Naive thymus-derived CD8-positive, alpha-beta T cell (primary cell): ENCODE measurements at places on chromosomes 1 and 21. TPM values are rescaled to one million over a fixed set of nuclear protein-coding genes. Genes with fewer than 3 reads are reported as not detected.

CLEC20A gene
- not detected for total RNA-seq

DNA sequence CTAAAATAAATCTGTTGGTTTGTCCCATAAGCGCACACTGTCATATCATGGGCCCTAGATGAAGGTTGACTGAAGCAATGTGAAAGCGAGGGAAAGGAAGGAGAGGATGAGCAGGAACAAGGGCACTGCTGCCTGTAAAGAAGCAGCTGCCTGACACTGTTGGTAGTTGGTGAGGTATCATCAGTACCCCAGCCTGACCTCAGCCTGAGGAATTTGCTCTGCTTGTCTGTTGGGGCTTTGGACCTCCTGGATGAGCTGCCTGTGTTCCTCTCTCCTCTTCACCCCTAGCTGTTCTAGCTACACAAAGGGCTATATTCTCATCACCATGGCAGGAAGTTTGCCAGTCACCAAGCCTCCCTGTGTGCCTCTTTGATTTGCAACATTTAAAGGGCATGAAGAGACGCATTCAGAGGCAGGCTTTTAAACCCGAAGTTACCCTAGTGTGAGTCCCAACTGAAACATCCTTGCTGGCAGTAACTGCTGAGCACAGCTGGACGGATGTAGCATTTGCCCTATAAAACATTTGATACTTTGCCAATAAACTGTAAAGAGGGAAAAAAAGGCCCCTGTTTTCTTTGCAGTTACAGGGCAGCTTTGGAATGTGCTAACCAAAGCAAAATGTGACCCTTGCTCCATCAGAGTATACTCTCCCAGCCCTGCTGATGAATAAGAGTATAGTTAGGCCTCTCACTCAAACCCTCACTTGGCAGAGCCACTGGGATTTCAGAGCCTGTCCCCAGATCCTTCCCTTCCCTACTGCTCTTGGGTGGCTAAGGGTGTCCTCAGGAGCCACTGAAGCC lies 22.2 kb upstream of the SPATA6 start:
- no peak overlapping the region for H3K27ac ChIP-seq
- no peaks in the 10 kb centered on the region for H3K36me3 ChIP-seq
- DNase-seq = no peak
- no peak overlapping the region for H3K4me3 ChIP-seq
- no peaks in the 10 kb centered on the region for H3K27me3 ChIP-seq

- H3K27me3 ChIP-seq = peaks cover 87% of the 10 kb centered on the region
- peaks cover 27% of the 10 kb centered on the region for H3K4me1 ChIP-seq
- no peaks in the 10 kb centered on the region for H3K36me3 ChIP-seq
- no peak overlapping the region for H3K27ac ChIP-seq
- DNase-seq = no peak
- no peak overlapping the region for H3K4me3 ChIP-seq
Measured at GRCh38 chr1:165352442-165353293, 3.8 kb downstream of the LMX1A start.

GRCh38 chr21:45054927-45055612 lies 19.3 kb upstream of the ADARB1 start:
- H3K4me1 ChIP-seq = no peaks in the 10 kb centered on the region
- no peak for DNase-seq
- H3K27ac ChIP-seq = no peak overlapping the region
- no peaks in the 10 kb centered on the region for H3K36me3 ChIP-seq
- no peak overlapping the region for H3K4me3 ChIP-seq

FTCD gene
- total RNA-seq = 2.1 TPM

- peaks cover 4% of the 10 kb centered on the region for H3K36me3 ChIP-seq
- H3K27me3 ChIP-seq = no peaks in the 10 kb centered on the region
- DNase-seq = no peak
- H3K27ac ChIP-seq = no peak overlapping the region
- no peak overlapping the region for H3K4me3 ChIP-seq
Measured at GRCh38 chr1:13817906-13818305, 117.9 kb downstream of the PRDM2 start.

RHOU gene
- total RNA-seq = 0.27 TPM

- H3K27me3 ChIP-seq = no peaks in the 10 kb centered on the region
- peaks cover 68% of the 10 kb centered on the region for H3K4me1 ChIP-seq
- H3K27ac ChIP-seq = peak overlapping the region; percentile 78
- H3K4me3 ChIP-seq = peak overlapping the region; percentile 85
- H3K36me3 ChIP-seq = peaks cover 19% of the 10 kb centered on the region
- peak; percentile 26 for DNase-seq
Measured at GRCh38 chr1:54404939-54405897, 976 bp downstream of the SSBP3 start.

- H3K27ac ChIP-seq = no peak overlapping the region
- no peaks in the 10 kb centered on the region for H3K27me3 ChIP-seq
- H3K36me3 ChIP-seq = peaks cover 17% of the 10 kb centered on the region
- no peak for DNase-seq
- H3K4me3 ChIP-seq = no peak overlapping the region
Measured at GRCh38 chr1:231951374-231951773, 324.8 kb downstream of the DISC1 start.

RHBG gene
- total RNA-seq = not detected

- H3K27ac ChIP-seq = no peak overlapping the region
- H3K4me3 ChIP-seq = no peak overlapping the region
- no peaks in the 10 kb centered on the region for H3K4me1 ChIP-seq
- H3K36me3 ChIP-seq = no peaks in the 10 kb centered on the region
- DNase-seq = no peak
Measured at GRCh38 chr1:184656221-184656620, 98.4 kb downstream of the EDEM3 start.

FALEC gene
- not detected for total RNA-seq

IL20 gene
- not detected for total RNA-seq

DNA sequence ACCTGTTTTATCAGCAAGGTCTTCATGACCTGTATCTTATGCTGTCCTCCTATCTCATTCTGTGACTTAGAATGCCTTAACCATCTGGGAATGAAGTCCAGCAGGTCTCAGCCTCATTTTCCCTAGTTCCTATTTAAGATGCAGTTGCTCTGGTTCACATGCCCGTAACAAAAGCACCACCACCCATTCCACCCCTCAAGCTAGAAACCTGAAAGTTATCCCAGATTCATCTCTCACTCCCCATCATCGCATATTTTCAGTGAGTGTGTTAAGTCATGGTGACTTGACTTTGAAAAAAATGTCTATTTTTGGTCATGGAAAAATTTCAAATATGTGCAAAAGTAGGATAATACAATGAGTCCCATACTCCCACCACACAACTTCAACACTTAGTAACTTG lies 11.7 kb downstream of the HMGN2 start:
- DNase-seq = no peak
- H3K27ac ChIP-seq = peak overlapping the region; percentile 33
- no peaks in the 10 kb centered on the region for H3K27me3 ChIP-seq
- peaks cover 3% of the 10 kb centered on the region for H3K36me3 ChIP-seq

GRCh38 chr21:25637851-25638659 lies 1.0 kb upstream of the JAM2 start:
- peaks cover 18% of the 10 kb centered on the region for H3K4me1 ChIP-seq
- H3K27me3 ChIP-seq = peaks cover 38% of the 10 kb centered on the region
- no peaks in the 10 kb centered on the region for H3K36me3 ChIP-seq
- no peak for DNase-seq
- peak overlapping the region; percentile 64 for H3K4me3 ChIP-seq
- H3K27ac ChIP-seq = no peak overlapping the region

DNA sequence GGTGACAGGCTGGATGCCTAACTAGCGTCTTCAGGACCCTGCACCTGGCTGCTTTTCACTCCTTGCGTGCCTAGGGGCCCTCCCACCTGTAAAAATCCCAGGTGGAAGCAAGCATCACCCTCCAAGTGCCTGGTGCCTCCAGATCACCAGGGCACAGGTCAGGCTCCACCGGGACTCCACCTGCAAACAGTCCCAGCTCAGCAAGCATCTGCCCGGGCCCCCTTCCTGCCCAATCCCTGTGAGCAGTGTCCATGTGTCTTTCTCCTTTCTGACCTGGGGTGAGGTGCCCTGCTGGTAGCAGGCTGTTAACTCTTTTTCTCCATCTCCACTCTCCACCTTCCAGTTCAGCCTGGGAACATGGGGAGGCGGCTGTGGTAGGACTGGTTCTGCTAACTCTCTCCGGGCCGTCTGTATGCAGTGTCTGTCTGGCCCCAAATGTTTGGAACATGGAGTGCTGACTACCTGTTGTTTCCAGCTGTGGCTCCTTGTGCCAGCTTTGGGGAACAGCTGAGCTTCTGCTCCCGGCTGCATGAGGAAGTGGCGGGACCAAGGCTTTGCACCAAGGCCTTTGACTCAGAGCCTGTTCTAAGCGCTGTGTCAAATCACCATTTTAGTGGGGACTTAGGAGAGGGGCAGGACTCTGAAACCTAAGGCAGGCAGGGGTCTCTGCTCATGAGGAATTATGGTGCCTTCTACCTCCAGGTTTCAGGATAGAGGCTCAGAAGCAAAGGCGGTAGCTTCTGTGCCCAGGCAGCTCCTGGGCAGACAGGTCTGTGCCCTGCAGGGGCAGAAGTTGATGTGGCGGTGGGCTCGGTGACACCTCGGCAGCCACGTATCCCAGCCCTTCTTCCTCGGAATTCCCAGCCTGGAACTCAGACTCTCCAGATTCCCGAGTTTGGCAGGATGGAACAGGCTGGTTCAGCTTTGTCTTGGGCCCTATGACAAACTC lies 5.5 kb downstream of the GPR137B start:
- peaks cover 30% of the 10 kb centered on the region for H3K4me1 ChIP-seq
- no peak for DNase-seq
- H3K27ac ChIP-seq = no peak overlapping the region

DNA sequence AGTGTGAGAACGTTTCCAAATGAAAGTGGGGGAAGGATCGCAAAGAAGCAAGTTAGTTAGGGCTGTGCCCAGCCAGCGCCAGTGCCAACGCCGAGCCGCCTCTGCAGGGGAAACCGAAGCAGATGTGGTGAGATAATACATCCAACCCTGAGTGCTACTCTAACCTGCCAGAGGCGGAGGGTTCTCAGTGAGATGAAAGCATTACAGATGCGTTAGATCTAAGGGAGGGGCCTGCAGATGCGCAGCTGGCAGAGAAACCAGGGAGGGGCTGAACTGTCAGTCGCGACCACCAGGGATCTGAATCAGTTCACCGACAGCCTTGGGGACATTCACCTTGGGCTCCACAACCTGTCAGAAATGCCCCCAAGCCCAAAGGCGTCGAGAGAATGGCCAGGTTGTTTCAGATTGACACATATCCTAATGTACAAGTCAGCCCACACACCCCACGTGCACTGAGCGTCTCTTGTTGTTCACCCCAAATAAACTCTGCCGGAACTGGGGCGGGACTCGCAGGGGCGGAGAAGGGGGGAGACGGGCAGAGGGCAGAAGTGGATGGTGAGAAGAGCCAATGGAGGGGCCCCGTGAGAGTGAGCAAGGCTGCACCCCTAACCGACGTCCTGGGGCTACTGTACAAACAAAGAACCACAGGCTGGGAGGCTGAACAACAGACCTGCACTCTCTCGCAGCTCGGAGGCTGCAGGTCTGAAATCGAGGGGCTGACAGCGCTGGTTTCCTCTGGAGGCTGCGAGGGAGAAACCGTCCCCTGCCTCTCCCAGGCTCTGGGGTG lies 8.7 kb upstream of the UMODL1 start:
- peak overlapping the region; percentile 100 for H3K27ac ChIP-seq
- peaks cover 61% of the 10 kb centered on the region for H3K4me1 ChIP-seq
- no peaks in the 10 kb centered on the region for H3K27me3 ChIP-seq
- H3K4me3 ChIP-seq = peak overlapping the region; percentile 91
- H3K36me3 ChIP-seq = no peaks in the 10 kb centered on the region

GRCh38 chr1:228979325-228979699 lies 244.0 kb downstream of the RHOU start:
- no peak for DNase-seq
- H3K4me3 ChIP-seq = no peak overlapping the region
- no peak overlapping the region for H3K27ac ChIP-seq

GRCh38 chr1:193581341-193581740 lies 394.9 kb upstream of the B3GALT2 start:
- H3K27ac ChIP-seq = no peak overlapping the region
- no peaks in the 10 kb centered on the region for H3K36me3 ChIP-seq
- no peaks in the 10 kb centered on the region for H3K27me3 ChIP-seq
- H3K4me1 ChIP-seq = no peaks in the 10 kb centered on the region
